ENCODE measurements at places on chromosomes 12 and 14.

GRCh38 chr14:76716285-76716684 is 45.0 kb upstream of the VASH1 start:
- DNase-seq, result no peak

DNA sequence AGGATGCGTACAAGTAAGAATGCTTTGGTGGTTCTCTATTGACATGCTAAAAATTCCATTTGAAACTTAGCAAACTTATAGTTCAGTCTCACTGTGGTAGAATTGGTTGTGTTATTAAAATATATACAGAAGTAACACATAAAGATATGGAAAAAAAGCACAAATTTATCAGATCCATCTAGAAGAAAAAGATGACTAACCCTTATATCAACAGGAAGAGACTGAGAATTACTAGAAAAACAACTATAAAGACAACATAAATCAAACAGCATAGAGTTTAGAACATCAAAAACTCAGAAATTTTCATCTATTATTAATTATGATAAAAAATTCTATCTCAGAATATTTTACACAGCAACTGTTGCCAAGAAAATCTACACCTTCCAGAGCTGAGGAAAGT is 491.0 kb downstream of the ETNK1 start:
- DNase-seq, result no peak

- peak; percentile 13 for DNase-seq
Observed at GRCh38 chr14:25007832-25008231, 42.1 kb downstream of the STXBP6 start.

DNA sequence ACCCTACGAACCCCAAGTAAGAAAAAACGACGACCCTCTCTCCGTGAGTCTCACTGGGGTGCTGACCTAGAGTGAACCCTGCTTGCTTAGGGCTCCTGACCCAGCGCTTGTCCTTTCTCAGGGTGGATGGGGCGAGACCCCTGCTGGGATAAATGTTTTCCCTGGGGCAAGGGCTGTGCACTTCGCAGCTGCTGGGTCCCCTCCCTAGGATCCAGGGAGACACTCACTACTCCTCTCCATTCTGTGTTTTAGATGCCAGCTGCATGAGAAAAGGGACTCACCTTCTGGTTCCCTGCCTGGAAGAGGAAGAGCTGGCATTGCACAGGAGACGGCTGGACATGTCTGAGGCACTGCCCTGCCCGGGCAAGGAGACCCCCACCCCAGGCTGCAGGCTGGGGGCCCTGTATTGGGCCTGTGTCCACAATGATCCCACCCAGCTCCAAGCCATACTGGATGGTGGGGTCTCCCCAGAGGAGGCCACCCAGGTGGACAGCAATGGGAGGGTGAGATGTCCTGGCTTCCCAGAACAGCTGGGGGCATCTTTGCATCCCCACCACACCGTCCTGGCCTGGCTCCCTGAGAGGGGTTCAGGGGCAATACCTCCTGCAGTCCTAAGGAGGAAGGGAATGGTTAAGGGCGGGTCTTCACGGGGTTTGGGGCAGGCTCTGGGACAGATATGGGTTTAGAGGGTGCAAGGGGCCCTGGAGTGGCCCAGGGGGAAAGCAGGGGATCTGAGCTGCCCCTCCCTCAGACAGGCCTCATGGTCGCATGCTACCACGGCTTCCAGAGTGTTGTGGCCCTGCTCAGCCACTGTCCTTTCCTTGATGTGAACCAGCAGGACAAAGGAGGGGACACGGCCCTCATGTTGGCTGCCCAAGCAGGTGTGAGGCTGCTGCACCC is 663 bp downstream of the ANKRD33 start:
- no peak for DNase-seq

DNA sequence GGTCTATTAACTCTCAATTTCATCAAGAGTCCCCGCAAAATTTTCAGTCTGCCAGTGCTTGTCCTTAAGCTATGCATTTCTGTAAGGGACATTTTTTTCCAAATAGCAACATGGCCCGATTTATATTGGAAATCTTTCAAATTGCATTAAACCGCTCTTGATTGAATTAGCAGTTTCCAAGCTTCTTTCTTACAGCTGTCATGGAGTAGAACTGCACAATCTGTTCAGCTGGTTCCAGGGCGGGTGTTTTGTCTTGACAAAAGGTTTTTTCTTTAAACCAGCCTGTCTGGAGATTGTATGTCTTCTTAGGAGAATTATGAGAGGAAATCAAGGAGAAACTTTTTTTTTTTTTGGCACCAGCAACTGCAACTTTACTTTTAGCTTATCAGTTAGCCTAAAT is 185.8 kb downstream of the ALG10B start:
- no peak for DNase-seq

GRCh38 chr12:121811434-121812319 is 7.9 kb downstream of the SETD1B start:
- peak; percentile 56 for DNase-seq

DNA sequence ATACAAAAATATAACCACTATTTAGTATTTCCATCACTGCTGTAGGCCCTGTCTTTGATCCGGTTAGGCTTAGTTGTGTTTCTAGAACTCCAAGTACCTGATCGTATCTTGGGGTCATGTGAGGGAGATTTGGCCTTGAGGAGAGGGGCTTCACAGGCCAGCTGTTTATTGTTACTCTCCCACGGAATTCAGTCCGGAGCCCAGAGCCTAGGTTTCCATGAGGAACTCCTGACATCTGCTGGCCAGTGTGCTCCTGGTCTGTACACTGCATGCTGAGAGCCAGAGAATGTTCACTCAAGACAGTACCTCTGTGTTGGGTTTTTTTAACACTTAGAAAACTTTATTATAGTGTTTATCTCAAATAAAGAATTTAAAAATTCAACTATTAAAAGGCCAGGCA is 341.0 kb upstream of the TMEM132C start:
- DNase-seq, result peak; percentile 59

DNA sequence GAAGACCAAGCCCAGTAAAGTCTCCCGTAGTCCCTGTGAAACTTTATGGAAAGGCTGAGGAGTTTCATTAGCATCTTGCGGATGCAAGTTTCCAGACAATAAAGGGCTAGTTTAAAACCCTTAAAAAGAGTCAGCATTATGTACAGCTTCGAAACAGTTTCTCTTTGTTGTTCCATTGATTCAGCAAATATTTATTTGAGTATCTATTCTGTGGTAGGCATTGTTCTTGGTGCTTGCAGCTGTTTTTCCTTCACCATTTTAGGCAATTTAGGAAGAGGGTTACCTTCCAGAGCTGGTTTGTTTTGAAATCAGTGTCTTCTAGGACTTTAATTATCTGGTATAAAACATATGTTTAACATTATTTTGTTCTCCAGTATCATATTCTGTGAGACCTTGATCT is 1.5 kb downstream of the SLIRP start:
- DNase-seq, result no peak

DNA sequence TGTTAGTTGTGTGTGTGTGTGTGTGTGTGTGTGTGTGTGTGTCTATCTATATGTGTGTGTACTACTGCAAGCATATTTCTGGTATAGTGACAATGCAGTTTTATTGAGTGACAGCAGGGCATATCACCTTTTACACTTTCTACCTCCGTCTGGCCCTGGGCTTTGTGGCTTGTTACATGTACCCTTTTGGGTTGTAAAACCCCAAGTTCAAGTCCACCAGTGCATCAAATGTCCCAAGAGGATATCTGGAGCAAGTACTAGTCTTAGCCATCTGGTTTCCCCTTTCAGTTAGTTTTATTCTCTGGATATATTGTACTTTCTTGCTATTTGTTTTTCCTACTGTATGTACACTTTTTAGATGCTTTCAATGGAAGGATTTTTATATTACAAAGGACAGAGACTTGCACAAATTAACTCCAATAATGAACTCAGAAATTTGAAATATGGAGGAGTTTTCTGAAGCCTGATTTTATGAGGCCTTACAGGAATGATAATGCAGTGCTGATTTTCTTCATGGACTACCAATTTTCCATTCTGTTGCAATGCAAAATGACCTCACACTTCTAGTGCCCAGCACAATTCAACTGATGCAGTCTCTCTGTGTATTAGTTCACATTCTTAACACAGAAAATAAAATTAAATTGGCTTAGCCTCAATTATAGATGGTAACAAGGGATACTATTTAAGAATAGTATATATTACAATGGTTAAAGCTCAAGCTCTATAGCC is 29.1 kb downstream of the SLC16A7 start:
- DNase-seq, result no peak

GRCh38 chr14:38297681-38298080 is 41.8 kb upstream of the CLEC14A start:
- peak; percentile 64 for DNase-seq

DNA sequence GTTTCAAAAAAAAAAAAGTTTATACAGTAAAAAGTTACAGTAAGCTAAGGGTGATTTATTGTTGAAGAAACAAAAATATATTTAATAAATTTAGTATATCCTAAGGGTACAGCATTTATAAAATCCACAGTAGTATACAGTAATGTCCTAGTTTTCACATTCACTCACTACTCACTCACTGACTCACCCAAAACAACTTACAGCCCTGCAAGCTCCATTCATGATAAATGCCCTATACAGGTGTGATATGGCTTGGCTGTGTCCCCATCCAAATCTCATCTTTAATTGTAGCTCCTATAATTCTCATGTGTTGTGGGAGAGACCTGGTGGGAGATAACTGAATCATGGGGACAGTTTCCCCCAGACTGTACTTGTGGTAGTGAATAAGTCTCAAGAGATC is 61.7 kb downstream of the TC2N start:
- no peak for DNase-seq

GRCh38 chr12:76697849-76698248 is 66.1 kb upstream of the ZDHHC17 start:
- DNase-seq, result no peak

- DNase-seq, result peak; percentile 32
Observed at GRCh38 chr14:63209160-63209559, 4.9 kb downstream of the RHOJ start.

GRCh38 chr14:47207617-47208016 is 467.8 kb downstream of the MDGA2 start:
- DNase-seq, result peak; percentile 5

DNA sequence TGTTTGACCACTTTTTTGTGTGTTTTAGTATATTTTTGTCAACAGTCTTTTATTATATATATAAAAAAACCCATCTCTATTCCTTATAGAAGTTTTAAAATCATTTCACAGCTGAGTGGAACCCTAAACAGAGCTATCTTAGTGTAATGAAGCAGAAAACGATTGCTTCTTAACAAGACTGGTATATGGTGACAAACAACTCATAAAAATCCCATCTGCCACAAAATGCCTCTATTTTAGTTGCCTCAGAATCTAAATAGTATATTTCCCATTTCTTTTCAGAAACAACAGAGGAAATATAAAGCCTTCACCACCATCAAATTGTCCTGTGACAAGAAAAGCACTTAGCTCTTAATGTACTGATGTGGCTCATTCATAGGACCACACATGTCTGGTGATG is 322.4 kb downstream of the ATP23 start:
- DNase-seq, result no peak

- DNase-seq, result peak; percentile 91
Observed at GRCh38 chr14:64191756-64192155, 102.4 kb downstream of the ESR2 start.

GRCh38 chr14:32625211-32625610 is 296.1 kb downstream of the AKAP6 start:
- DNase-seq, result no peak

GRCh38 chr14:72550513-72550912 is 343.4 kb downstream of the DPF3 start:
- DNase-seq, result no peak

DNA sequence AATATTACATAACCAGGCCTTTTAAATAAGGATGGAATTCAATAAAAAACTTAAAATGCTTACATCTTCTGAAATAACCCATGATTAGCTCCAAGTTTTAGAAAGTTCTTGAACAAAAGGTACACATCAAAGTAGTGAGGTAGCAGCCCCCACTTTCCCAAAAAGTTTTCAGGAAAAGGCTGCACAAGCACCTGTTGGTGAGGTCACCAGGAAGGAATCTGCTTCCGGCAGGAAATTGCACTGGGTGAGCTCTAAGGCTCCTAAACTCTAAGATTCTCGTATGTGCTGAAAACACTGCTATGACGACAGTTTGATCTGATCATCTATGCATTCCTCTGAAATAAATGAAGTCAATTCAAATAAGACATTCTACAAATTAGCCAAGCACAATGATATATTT is 34.3 kb upstream of the TTC7B start:
- DNase-seq, result peak; percentile 37

DNA sequence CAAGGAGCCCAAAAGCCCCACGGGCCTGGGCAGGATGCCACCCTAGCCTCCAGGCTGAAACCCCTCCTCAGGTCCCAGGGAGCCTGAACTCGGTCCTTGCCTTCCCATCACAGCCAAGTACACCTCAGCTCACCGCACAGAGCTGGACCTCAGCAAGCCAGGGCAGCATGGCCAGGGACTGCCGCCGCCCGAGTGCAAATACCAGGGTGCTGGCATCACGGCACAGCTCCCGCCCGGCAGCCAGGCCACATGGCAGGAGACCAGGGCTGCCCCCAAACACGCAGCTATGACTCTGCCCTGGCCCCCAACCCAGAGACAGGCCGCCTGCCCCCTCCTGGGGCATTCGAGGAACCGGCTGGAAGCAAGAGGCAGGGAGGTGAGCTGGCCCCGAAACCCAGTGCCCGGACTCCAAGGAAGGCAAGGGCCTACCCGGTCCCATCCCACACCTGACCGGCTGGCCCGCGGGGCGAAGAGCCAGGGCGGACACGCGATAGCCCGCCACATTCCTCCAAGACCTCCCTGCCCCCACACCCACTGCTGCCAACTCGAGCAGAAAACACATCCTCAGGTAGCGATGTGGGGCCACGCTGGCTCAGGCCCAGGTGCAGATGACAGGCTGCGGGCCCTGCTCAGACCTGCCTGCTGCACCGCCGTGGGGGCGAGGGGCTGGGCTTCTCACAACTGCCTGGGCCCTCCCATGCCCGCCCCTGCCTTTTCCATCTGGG is 2.7 kb downstream of the JAG2 start:
- no peak for DNase-seq

DNA sequence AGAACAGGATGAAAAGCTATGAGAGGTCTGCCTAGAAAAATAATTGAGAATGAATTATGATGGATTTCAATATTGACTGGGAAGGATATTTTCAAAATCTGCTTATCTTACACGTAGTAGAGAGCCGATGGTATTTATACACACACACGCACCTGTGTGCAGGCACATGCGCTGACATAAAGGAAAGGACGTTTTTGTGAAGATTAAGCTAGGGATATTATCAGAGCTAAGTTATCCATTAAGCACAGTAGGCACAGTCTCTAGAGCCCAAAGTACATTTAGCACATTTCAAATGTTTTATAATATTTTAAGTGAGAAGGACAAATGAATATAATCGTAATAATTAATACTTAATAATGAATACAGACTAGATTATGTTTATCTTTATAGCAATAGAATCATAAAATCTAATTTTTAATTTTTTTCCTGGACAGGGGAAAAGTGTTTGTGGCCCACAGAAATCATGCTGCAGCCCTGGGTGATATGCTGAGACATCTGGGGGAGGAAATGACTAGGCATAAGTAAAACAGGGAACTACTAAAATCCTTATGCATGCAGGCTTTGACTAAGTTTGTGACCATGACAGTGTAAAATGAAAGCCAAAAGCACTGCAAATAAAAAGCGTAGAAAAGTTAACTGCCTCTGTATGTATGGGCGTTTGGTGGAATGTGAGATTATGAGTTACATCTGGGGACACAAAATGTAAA is 146.1 kb downstream of the KITLG start:
- DNase-seq, result peak; percentile 69

GRCh38 chr12:104494793-104495158 is 38.0 kb downstream of the CHST11 start:
- DNase-seq, result no peak
